ENCODE measurements at places on chromosomes 3 and 15. TPM values are rescaled to one million over a fixed set of nuclear protein-coding genes. Genes with fewer than 3 reads are reported as not detected.

DNA sequence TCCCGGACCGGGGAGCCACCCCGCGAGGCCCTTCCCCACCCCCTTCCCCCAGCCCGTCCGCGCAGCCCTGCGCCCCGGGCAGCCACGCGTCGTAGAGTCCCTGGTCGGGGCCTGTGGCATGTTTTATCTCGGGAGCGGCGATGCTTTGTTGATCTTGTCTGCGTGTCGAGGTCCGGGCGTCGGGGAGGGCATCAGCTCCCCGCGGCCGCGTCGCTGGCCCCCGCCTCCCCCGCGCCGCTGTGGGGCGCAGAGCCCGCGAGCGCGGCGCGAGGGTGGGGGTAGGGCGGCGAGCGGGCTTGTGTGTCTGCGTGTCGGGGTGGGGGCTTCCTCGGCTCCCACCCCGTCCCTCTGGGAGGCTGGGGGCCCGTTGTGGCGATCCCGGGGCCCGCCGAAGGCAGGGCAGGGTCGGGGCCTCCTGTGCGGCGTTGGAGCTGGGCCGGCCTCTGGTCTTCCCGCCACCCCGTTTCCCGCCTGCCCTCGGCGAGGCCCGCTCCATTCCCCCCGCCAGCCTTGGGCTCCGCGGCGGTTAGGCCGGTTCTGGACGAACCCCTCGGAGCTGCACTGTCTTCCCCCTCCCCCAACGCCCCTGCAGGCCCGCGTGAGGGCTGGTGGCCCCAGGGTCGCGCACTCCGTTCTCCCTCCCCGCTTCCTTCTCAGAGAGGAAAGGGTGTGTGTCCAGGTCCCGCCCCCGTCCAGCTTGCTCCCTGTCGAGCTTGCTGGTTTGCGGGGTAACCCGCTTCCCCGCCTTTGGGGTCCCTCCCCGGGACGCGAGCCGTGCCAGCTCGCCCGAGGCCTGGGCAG is 695 bp downstream of the GMPS start:
- H3K4me1 ChIP-seq = peaks cover 26% of the 10 kb centered on the region
- H3K27me3 ChIP-seq = no peaks in the 10 kb centered on the region
- peak overlapping the region; percentile 96 for H3K27ac ChIP-seq
- H3K4me3 ChIP-seq = peak overlapping the region; percentile 98
- peaks cover 5% of the 10 kb centered on the region for H3K36me3 ChIP-seq
- peak; percentile 49 for DNase-seq

- H3K36me3 ChIP-seq = no peaks in the 10 kb centered on the region
- H3K27me3 ChIP-seq = peaks cover 6% of the 10 kb centered on the region
- H3K27ac ChIP-seq = no peak overlapping the region
- no peak overlapping the region for H3K4me3 ChIP-seq
- H3K4me1 ChIP-seq = no peaks in the 10 kb centered on the region
Observed at GRCh38 chr3:19348500-19348899, 200.2 kb downstream of the KCNH8 start.

DNA sequence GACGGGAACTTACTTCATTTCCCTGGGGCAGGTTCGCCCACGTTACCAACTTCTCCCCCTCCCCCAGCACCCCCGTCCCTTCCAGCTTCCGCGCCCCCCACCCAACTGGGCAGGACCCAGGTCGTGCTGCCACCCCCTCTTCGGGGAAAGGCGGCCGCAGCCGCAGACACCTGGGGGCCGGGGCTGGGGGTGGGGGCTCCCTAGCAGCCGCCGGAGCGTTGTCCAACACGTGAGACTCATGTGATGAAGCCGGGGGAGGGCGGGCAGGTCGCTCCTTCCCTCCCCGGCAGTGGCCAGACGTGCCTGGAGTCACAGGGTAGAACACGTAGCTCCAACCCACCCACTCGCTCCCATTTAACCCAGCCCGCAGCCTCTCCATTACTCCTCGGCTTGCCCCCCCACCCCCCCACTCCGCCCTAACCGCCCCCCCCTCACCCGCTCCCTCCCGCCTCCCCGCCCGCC is 240 bp upstream of the BHLHE40 start:
- peaks cover 39% of the 10 kb centered on the region for H3K4me1 ChIP-seq
- peaks cover 44% of the 10 kb centered on the region for H3K36me3 ChIP-seq
- peak; percentile 95 for DNase-seq
- no peaks in the 10 kb centered on the region for H3K27me3 ChIP-seq
- peak overlapping the region; percentile 91 for H3K27ac ChIP-seq
- H3K4me3 ChIP-seq = peak overlapping the region; percentile 97

ADPRH gene
- total RNA-seq = 3.8 TPM

GRCh38 chr3:133130168-133130567 is 92.0 kb downstream of the TMEM108 start:
- no peaks in the 10 kb centered on the region for H3K36me3 ChIP-seq
- no peak for DNase-seq
- H3K4me3 ChIP-seq = no peak overlapping the region
- no peak overlapping the region for H3K27ac ChIP-seq

GRCh38 chr3:174216946-174217718 is 642.0 kb upstream of the NAALADL2 start:
- no peaks in the 10 kb centered on the region for H3K27me3 ChIP-seq
- H3K4me3 ChIP-seq = no peak overlapping the region
- H3K4me1 ChIP-seq = peaks cover 6% of the 10 kb centered on the region
- H3K36me3 ChIP-seq = no peaks in the 10 kb centered on the region
- H3K27ac ChIP-seq = no peak overlapping the region

SLC2A2 gene
- not detected for total RNA-seq
